NCI-H510A (cell line): ENCODE measurements at places on chromosomes 3 and 15.

- no peak for DNase-seq
These were observed 31.2 kb downstream of the SPATA12 start for GRCh38 chr3:57091521-57092273.

DNA sequence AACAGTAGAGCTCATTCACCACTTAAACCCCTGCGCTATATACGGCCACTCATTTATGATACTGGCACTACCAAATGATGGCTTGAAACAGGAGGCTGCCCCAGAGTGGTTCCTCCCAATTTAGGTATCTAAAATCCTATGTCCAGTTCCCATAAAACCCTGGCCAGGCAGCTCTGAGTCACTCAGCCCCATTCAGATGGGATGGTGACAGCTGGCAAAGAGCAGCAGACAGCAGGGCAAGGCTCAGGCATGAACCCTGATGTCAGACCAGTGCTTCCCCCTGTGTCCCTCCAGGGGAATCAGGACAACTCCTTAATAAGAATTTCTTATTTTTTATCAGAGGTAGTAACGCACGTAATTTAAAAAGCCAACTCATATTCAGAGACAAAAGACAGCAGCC lies 77.2 kb upstream of the RNU6-1 start:
- DNase-seq: no peak

GRCh38 chr3:155995525-155996370 lies 124.6 kb upstream of the KCNAB1 start:
- peak; percentile 2 for DNase-seq

DNA sequence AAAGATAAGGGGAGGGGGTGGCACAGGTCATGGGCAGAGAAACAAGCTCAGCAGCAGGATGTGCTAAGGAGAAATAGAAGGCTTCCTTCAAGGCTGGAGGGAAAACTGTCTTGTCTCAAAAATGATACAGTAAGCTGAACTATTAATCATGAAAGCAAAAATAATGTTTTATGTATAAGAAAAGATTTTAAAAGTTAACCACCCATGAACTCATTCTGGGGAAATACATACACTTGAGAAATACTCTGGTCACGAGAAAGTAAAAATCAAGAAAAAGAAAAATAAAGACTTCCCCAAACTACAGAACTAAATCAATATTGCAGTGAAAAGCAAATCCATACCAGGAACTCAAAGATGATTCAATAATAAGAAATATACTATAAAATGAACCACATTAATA lies 80.7 kb downstream of the KLF13 start:
- no peak for DNase-seq

GRCh38 chr3:9912294-9912935 lies 4.5 kb upstream of the IL17RC start:
- DNase-seq: no peak

GRCh38 chr3:112095731-112096130 lies 9.5 kb downstream of the C3orf52 start:
- DNase-seq: no peak

DNA sequence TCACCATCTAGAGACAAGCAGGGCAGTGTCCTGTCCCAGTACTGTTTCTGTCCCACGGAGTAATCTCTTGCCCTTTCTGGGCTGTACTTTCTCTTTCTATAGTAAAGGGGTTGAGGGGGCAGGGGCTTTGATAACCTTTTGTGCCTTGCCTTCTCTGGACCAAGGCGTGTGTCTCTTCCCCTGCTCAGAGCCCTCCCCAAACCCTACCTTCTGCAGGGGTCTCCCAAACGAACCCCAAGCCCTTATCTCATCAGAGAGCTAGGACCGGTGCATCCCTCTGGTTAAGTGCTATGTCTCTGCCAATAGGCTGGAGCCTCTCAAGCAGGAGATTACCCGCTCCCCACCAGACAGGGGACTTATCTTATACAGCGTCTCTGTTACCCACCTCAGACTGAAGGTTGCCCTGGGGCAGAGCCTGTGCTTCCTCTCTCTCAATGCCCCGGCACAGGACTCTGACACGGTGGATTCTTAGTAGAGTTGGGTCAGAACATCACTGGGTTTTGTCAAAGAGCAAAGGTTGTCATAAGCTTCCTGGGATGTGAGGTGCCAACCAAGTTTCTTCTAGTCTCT lies 2.9 kb downstream of the PLEKHO2 start:
- DNase-seq: no peak

GRCh38 chr15:83200589-83200988 lies 7.0 kb downstream of the HDGFL3 start:
- DNase-seq: no peak

- DNase-seq: no peak
These were observed 506.4 kb downstream of the FGF12 start for GRCh38 chr3:192220915-192221314.

DNA sequence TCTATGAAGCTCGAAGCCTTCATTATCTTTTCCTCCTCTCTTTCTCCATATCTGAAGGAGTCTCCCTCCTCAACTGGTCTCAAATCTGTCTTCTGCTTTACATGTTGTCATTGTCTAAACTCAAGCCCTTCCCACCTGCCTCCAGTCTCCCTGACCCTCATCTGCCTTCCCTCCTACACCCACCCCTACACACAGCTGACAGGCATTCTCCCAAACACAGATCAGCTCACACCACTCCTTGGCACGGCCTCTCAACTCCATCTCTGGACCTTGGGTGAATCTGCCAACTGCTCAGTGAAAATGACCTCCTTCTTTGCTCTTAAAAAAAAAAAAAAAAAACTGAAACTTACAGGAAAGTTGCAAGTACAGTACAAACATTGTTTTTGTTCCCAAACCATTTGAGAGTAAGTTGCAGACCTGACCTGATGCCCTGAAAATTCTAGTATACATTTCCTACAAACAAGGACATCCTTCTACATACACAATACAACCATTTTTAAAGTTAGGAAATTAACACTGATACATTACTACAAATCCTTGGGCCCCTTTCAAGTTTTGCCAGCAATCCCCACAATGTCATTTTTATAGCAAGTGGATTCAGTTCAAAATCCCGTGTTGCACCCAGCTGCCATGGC lies 49.4 kb upstream of the UBE2E1 start:
- DNase-seq: no peak

- DNase-seq: no peak
These were observed 178.9 kb downstream of the KCNMB2 start for GRCh38 chr3:178714925-178715832.

DNA sequence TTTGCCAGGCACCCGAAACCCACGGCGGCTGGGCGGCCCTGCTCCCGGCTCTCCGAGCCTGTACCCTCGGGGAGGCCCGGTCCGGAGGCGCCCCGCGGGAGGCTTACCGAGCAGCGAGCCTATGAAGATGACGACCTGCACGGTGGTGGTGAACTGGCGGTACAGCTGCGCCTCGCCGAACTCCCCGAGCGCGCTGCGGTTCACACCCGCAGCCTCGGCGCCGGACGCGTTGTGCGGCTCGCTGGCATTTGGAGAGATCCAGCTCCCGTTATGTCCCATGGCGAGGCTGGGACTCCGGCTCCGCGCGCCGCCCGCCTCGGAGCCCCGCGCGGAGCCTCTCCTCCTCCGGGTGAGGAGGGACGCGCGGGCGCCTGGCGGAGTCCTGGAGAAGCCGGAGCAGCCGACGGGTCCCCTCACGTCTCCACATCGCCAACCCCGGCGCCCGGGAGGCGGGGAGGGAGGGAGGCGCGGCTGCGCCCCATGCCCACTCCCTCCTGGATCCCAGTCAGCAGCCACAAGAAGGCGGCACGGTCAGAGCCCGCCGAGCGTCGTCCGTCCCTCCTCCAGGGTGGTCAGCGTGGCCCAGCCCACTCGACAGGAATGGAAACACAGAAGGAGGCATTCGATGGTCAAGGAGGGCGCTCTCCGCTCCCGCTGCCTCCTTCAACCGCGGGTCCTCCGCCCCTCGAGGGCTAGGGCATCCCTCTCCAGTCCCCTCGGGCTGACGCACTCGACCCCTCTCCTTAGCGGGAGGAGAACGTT lies at the start of gene GPR176:
Gene GPR176 (minus strand): TSS at position 519 of the 762 bp plus-strand sequence. CDS start 240 bp downstream, at position 279.
- peak; percentile 22 for DNase-seq

DNA sequence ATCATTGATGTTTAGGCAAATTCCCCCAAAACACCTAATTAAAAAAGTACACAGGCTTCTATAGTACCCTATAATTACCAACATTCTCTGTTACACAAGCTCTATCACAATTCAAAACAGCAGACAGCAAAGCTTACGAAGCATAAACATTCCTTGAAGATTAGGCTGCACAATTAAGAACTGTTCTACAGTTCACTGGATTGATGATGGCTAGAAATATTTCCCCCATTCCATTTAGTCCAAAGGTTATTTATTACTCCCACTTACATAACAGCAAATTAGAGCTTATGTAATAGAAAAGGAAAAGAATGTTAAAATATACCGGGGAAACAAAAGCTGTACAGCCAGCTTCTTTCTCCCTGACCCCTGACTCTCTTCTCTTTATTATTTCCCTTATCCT lies 49.3 kb downstream of the UACA start:
- no peak for DNase-seq

DNA sequence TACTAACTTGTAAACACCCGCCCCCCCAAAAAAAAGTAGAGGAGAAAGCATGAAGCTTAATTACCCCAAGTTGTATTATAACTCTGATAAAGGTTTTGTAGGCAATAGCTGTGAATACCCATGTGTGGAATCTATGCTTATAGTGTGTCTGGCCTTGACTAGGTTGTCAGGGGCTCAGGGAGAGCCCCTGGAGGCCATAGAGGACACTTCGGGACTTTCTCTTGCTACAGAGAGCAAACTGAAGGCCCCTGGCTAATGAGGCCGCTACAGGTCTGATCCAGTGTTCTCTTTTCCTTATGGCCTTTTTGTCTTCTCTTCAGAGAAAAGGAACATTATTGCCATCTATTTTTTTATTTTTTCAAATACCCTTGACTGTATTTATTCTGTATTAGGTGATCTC lies 19.1 kb upstream of the SCAANT1 start:
- no peak for DNase-seq

GRCh38 chr3:126607214-126607908 lies 47.6 kb downstream of the TXNRD3 start:
- DNase-seq: no peak

- DNase-seq: no peak
These were observed 90.6 kb downstream of the CHST2 start for GRCh38 chr3:143210141-143210540.

DNA sequence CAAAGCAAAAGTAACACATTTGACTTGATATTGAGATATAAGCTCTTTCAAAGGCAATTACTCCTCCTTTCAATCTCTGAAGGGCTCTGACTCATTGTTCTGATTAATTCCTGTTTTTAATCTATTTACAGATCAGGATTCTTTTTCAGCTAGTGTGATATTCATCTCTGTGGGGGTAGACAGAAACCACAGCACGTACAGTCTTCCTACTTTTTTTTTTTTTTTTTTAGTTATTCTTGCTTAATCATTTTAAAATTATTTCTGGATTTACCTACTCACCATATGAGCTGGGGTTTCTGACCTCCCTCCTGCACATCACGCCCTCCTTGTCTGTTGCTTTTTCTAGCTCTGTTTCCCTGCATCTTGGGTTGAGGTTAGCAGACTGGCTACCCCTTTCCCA lies 1.4 kb downstream of the CNTN3 start:
- no peak for DNase-seq

DNA sequence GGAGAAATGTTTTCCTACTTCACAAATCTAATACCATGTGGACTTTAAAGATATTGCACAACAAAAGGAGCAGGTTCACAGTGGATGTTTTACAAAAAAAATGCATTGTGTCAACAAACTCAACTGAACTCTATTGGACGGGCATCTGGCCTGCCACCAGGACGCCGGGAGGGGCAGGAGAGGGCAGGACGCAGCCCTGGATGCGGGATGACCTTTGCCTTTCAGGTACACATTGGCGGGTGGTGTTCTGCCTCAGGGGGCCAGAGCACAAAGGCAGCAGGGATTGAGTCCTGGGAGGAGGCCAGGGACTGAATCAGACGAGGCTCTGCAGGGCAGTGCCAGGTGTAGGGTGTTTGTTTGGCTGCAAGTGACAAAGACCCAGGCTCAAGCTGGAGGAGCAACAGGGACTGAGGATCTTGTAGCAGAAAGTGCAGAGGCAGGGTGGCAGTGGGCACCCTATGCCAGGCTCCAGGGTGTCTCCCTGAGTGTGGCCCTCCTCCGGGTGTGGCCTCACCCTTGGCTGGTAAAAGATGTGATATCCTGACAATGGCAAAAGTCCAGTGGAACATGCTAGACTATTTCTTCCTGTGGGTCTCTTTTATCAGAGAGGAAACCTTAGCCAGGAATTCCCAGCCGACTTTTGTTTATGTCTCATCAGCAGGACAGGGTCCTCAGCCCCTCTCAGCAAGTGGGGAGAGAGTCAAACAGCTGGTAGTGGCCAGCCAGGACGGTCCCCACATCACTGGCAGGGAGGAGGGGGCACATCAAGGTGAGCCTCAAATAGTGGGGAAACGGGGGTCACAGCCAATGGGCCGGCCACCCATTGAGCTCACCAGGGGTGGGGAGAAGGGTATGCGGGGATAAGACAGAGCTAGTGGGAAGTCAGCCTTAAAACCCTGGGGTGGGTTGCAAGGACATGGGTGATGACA lies 29.7 kb upstream of the KLF13 start:
- DNase-seq: no peak

- DNase-seq: no peak
These were observed 42.9 kb downstream of the RGMA start for GRCh38 chr15:93046120-93046519.

DNA sequence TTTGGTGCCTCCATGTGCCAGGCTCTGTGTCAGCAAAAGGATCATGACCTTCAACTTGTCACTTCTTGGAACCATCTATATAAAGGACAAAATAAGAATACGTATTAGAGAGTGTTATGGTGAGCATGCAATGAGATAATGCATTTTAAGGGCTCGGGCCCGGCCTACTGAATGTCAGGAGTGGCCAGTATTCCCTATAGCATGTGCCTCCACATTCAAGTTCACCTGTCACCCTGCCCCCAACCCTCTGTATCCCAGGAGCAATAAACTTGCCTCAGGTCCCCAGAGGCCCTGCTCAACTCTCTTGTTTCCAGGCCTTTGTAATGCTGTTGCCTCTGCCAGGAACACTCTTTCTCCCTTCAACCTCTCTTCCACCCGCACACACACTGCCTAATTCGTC lies 90.2 kb upstream of the SLC6A11 start:
- DNase-seq: no peak

GRCh38 chr15:82810890-82811426 lies 1.5 kb downstream of the WHAMM start:
- DNase-seq: no peak

DNA sequence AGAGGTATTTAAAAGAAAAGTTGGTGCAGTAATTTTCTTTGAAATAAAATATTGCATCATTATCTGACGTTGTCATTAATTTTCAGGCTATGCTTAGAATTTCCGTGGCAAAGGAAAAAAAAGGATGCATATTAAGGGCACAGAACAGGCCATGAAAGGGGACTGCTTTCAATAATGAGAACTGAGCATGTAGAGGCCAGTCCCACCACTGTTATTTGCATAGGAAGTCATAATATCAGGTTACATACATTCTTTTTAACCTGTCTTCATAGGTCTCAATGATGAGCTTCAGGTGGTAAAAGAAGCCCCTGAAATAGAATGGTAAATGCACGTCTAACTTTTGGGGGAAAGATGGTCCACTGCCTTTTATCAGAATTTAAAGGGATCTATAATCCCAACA lies 272.1 kb upstream of the ALCAM start:
- DNase-seq: peak; percentile 12
